ENCODE measurements at places on chromosomes 5 and 9. TPM values are rescaled to one million over a fixed set of nuclear protein-coding genes. Genes with fewer than 3 reads are reported as not detected.
A peak's percentile ranks its signal among the peaks of the same experiment; 100 is the strongest.

The KIF20A gene
- 38.8 TPM for polyA plus RNA-seq

The EFCAB9 gene
- not detected for polyA plus RNA-seq

The PIP5KL1 gene
- 3.4 TPM for polyA plus RNA-seq

GRCh38 chr9:126211441-126212074 is 115.1 kb upstream of the MVB12B start:
- no peak for DNase-seq

DNA sequence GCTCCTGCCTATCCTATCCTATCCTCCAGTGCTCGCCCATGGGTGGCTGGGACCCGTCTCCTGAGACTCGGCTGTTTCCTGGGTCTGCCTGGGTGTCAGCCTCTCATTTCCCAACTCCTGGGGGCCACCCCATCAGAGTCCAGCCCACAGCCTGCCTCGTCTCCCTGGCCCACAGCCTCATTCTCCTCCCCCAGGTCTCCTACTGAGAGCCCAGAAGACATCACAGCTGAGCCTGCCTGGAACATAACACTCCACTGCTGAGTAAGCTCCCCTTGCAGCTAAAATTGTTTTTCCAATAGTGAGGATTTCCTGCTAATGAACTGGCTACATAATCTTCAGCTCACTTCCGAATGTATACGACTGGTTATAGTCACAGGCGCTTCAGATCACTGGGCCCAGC is 95.3 kb downstream of the TTLL11 start:
- no peak for DNase-seq

- no peak for DNase-seq
Observed at GRCh38 chr5:107477492-107477891, 193.2 kb downstream of the EFNA5 start.

The CCL27 gene
- 1.1 TPM for polyA plus RNA-seq

GRCh38 chr9:136122425-136123383 is 4.0 kb upstream of the TMEM250 start:
- peak; percentile 47 for DNase-seq

The EMB gene
- 8.0 TPM for polyA plus RNA-seq

- DNase-seq: no peak
Observed at GRCh38 chr5:644509-644908, 32.4 kb downstream of the CEP72 start.

- no peak for DNase-seq
Observed at GRCh38 chr9:34715639-34716215, 5.8 kb upstream of the CCL21 start.

DNA sequence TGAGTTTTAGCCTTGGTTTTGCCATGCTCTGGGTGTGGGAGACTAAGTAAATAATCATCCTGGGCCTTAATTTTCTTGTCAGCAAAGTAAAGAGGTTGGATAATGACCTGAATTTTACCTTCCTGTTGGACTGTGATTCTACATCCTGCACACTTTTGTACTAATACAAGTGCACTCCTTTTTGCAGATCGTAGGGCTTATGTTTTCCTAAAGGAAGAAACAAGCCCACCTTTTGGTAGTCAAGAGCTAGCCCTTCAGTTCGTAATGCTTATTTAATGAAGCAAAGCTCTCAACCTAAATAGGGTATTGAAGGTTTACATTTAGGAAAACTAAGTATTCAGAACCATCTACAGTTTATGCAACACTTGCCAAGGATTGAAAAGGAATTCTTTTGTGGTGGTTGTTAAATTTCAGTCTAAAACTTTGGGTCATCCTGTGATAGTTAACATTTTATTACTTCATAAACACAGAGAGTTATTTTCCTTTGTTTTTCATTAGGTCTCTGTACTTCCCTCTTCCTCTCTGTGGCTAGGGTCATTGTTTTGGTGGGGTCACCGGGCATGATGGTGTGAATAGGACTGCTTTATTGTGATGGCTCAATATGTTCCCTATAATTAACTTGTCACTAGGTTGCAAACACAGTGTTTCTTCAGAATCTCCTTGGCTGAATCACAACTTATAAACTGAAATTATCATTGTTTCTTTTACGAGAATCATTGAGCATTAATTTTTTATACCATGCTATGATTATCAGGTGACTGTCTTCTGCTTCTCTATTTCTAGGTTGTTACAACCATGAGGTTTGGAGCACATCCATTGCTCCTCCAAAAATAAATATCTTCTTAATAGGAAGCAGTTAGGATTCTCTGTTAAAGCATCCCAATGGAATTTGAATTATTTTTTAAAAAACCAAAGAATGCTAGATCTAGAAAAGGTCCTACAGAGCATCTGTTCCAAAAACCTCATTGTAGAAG is 28.5 kb downstream of the SPINK5 start:
- DNase-seq: no peak

The PTPRD gene
- polyA plus RNA-seq: 130 TPM

DNA sequence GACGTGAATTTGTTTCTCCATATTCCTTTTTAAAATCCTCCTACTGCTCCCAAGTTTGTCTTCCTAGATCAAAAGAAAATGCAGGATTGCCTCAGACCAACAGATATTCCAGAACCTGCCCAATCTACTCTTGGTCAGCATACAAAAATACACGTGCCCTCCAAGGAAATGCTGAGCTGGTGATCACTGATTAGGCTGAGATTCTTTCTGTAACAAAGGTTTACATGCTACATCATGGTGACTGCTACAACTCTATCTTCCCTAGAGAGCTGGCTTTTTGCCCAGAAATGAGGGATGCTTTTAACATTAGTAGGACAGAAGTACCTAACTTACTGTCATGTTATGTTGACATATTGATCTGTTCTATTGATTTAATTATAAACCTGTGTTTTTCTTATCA is 35.5 kb downstream of the OR2Y1 start:
- no peak for DNase-seq

DNA sequence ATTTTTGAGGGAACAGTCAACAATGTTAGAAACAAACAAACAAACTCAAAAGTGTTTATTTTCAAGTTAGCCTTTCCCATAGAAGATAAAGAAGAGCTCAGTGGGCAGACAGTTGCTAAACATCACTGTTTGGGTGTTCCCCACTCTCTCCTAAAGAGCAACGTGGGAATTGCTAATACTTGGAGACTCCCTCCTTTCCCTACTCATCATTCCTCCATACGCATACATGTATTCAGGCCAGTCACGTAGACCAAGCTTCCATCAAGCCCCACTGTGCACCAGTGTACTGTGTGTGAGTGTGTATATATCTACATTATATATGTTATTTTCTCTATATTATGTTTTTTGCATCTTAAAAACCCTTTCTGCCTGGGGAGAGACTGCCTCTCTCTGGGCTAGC is 115.0 kb upstream of the EGFLAM start:
- DNase-seq: no peak

DNA sequence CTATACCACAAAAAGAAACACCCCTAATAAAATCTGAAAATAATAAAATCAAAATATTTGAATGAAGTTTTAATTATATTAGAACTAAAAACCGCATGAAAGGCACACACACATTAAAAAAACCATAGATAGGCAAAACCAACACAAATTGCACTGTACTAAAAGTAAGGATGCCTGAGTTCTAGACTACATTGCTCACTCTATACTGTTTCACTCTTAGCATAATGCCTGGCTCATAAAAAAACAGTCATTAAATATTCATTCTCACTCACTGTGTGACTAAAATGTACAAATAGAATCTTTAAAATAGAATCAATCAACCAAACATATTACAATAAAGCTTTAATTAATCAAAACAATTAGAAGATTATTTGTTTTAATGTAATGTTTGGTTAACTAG is 41.7 kb downstream of the CETN3 start:
- no peak for DNase-seq

GRCh38 chr9:95373069-95373681 is 55.7 kb upstream of the FANCC start:
- no peak for DNase-seq

GRCh38 chr9:110746211-110746930 is 77.8 kb downstream of the MUSK start:
- no peak for DNase-seq

GRCh38 chr9:91117474-91117891 is 244.2 kb downstream of the AUH start:
- no peak for DNase-seq

DNA sequence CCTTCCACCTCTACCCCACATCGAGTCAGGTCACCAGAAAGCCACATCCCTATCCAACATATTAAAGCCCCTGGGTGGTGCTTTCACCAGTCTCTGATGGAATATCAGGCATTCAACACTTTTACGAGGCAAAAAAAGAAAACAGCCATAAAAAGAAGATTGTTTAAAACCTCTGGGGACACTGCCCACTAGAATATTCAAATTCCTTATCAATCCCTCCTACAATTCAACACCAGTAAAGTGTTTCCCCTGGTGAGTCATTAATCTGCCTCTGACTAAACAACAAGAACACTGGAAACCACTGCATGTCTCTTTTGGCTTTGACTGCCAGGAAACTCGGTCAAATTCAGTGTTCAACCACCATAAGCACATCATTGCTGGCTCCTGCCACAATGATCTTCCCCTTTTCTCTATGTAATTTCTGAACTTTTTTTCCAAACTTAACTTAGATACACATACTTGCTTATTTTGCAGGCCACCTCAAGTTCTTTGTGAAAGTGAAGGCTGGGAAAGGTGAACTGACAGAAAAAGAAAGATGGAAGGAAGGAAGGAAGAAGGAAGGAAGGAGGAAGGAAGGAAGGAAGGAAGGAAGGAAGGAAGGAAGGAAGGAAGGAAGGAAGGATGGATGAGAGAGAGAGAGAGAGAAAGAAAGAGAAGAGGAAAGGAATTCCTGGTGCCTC is 105.3 kb downstream of the PAX5 start:
- DNase-seq: no peak

GRCh38 chr9:128643519-128644300 is 12.9 kb downstream of the DYNC2I2 start:
- no peak for DNase-seq

GRCh38 chr5:163586531-163586956 is 81.1 kb downstream of the MAT2B start:
- no peak for DNase-seq

The EDIL3 gene
- polyA plus RNA-seq: 51.9 TPM

DNA sequence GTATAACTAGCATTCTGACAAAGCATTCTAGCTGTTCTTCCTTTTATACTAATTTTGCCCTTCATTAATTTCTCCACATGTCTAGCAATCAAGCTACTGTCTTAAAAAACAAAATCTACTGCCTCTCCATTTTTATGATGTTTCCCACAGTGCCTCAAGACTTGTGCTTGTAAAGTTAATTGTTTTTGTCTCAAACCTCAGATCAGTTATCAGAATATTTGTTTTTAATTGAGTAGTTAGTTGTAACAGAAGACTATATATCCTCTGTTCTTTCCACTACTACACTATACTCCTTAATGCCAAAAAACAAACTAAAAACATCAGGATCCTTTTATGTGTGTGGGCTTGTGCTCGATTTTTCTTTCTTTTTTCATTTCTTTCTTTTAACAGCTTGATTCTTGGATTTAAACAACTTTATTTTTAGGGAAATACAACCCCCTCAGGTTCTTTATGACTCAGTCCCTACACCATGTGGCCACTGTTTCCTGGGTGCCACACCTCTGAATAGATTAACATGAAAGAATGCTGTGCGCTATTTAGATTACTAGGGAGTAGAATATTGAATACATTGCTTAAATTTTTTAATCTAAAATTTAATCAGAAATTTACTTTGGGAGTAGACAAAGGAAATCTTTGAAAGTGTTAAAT is 1.2 kb downstream of the ASPN start:
- no peak for DNase-seq

DNA sequence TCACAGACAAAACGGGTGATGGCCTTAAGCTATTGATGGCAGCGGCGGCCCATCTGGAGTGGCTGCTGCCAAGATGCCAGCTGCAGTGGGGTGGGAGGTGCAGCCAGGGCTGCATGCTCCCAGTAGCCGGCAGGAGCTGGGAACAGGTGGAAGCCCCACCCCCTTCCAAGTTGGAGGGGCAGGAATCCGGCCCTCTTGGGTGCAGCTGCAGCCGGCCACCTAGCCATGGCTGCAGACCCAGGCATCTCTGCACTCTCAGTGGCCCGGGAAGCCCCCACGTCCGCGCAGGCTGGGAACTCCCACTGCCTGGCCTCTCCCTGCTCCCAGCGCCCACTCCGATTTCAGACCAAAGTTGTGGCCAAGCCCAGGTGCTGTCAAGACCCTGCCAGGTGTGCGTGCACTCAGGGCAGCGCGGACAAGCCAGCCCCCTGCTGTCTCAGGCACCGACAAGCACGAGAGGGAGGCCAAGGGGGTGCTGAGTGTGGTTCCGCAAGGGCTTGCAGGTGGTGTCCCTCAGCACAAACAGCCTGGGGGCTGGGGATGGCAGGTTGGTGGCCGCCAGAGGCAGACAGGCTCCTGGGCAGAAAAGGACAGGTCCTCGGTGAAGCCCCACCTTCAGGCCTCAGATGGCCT is 115.1 kb upstream of the TSLP start:
- no peak for DNase-seq

The SARDH gene
- 9.8 TPM for polyA plus RNA-seq

DNA sequence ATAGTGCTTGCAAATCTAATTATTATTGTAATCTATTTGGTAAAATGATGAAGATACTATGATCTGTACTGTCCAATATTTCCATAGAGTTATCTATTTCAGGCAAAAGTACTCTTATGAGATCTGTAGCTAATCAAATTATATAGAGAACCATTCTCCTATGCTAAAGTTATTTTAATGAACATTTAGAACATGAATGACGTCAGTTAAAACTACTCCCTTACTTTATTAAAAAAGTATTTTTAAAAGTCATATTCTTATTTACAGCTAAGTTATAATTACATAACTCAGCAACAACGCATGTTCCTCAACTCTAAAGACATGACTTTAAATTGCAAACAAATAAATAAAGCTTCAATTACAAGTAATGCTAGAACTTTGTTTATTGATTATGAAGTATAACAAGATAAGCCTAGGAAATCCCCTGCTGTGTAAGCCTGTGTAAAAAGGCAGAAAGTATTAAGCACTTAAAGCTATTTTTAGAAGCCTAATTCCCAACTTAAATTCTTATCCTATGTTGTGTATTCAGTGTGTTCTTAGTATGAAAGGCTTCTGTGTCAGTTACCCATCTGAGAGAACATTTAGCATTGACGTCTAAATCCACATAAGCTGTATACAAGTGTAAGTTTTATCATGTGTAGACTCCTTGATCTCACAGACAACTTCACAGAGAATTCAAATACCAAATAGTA is 285.7 kb downstream of the HCN1 start:
- no peak for DNase-seq

GRCh38 chr9:80664327-80665210 is 1024.8 kb downstream of the TLE1 start:
- DNase-seq: no peak

The PCDHGA11 gene
- polyA plus RNA-seq: 4.4 TPM

The WDR38 gene
- 0.85 TPM for polyA plus RNA-seq
